ENCODE measurements at places on chromosomes 12 and 14. TPM values are rescaled to one million over a fixed set of nuclear protein-coding genes. Genes with fewer than 3 reads are reported as not detected.

TMEM30B gene
- 11.2 TPM for total RNA-seq

OASL gene
- total RNA-seq, result 2.8 TPM

TRIAP1 gene
- total RNA-seq, result 29.3 TPM

EFS gene
- not detected for total RNA-seq

OR6C1 gene
- total RNA-seq, result not detected

DNA sequence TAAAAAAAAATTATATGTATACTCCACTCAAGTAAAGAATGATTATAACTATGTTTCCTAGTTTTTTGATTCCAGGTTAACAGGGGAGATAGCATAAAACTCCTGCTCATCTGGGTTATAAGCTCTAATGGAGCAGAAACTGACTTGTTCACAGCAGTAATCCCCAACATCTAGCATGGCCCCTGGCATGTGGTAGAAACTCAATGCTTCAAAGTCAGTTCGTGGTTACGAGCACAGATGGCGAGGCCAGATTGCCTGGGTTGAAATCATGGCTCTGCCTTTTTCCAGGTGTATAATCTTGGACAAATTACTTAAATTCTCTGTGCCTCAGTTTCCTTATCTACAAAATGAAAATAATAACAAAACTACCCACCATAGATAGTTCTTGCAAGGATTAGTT, 183.8 kb downstream of the TTC7B start:
- DNase-seq, result no peak

GRCh38 chr14:56217380-56218045, 99.3 kb downstream of the PELI2 start:
- no peak for DNase-seq

- no peak for DNase-seq
These were observed 214.9 kb downstream of the ADAMTS20 start for GRCh38 chr12:43336962-43337555.

DNA sequence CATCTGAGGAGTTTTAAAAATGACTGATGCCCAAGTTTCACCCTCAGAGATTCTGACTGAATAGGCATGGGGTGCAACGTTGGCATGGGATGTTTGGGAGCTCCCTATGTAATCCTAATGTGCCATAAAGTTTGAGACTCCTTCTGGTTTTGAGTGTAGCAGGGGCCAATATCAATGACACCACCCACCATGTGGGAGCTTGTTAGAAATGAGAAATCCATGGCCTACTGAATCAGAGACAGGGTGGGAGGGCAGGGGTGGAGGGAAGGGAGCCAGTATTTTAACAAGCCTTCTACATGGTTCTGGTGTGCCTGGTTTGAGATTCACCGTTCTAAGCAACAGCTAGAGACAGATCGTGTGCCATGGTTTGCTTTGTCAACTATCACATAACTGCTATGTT, 46.1 kb downstream of the VCPKMT start:
- no peak for DNase-seq

Measured in naive thymus-derived CD4-positive, alpha-beta T cell (primary cell).